ENCODE measurements at places on chromosomes 4 and X.

- DNase-seq: no peak
Measured at GRCh38 chr4:41625531-41625930, 87.6 kb downstream of the LIMCH1 start.

- DNase-seq: no peak
Measured at GRCh38 chrX:96376266-96376665, 308.4 kb upstream of the DIAPH2 start.

GRCh38 chrX:102846544-102847236 is 90.4 kb upstream of the RAB40AL start:
- no peak for DNase-seq

DNA sequence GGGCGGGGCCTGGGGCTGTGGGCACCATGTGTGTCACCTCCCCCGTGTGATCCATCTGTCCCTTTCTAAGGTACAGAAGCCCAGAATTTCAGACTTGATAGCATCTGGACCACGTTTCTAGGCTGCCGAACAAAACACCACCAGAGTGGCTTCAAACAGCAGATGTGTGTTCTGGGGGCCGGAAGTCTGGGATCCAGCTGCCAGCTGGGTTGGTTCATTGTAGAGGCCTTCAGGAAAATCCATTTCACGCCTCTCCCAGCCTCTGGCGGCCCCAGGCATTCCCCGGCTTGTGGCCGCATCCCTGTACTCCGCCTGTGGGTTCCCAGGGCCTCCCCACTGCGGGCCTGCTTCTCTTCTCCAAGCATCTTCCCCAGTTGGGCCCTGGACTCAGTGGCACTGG is 39.6 kb upstream of the GPR78 start:
- no peak for DNase-seq

DNA sequence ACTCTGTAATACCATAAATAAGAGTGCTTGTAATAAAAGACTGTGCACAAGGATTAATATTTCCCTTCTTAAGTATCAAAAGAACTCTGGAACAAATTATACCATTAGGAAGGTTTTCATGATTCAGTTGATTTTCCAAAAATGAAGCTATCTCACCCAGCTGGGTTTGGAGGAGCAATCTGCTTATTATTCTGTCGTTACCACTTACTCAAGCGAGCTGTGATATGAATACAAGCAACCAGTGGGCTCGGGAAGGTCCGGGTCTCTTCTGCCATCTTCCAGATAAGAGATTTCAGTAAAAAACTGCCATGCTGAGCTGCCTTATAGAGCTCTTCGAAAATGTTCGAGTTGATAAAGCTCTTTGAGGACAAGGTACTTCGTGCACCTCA is 15.3 kb downstream of the SMIM20 start:
- DNase-seq: no peak

DNA sequence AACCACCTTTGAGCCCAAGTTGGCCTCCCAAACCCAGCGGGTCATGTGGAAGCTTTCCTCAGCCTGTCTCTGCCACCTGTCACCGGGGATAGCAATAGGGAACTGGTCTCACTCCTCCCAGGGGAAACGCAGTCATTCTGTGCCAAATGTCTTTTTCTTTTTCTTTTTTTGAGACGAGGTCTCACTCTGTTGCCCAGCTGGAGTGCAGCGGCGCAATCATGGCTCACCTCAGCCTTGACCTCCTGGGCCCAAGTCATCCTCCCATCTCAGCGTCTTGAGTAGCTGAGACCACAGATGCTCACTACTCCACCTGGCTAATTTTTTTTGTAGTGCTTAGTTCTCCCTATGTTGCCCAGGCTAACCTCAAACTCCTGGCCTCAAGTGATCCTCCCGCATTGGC is 40.3 kb downstream of the MED28 start:
- no peak for DNase-seq

GRCh38 chrX:38929966-38930421 is 128.7 kb downstream of the MID1IP1 start:
- no peak for DNase-seq

DNA sequence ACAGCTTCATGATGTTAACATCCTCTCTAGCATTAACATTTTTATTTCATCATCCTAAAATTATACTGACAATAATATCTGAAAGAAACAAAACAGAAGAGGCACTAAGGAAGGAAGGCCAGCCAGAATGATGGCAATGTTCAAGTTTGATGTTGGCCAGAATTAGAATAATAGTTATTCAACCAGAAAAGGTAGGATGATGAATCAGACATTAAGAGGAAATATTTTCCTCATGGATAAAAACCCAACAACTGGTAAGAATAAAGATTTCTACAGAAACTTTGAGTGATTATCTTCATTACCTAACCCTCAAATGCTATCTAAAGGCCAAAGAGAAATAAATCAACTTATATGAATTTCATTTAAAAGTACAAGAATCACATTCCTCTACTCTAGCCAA is 105.2 kb downstream of the PDE5A start:
- DNase-seq: no peak

DNA sequence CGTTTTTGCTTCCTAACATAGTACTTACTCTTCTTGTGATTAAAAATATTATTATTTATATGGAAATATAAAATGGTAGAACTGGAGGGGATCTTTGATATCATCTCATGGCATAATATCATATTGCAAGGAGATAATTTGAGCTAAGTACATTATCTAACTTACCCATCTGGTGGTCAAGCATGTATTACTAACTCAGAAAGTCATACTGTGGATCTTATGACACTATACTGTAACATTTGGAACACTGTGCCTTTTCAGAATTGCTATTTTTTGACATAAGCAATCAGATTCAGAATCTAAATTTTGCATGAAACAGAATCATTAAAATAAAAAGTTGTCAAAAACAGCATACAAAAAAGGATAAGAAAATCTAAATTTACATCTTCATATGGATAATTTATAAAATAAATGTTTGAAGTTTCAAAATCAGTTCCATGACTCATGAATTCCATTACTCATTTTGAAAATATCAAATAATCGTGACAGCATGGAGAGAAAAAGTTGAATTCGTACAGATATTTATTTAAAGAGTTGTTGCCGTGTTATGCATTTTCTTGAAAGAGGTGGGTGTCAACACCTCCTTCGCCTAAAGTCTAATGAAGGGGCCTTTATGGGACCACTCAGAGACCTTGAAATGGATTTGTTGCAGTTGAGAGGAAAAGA is 928.1 kb downstream of the PDHA2 start:
- no peak for DNase-seq

- DNase-seq: no peak
Measured at GRCh38 chr4:17613761-17614415, 553 bp upstream of the MED28 start.

- no peak for DNase-seq
Measured at GRCh38 chr4:114911111-114911510, 202.3 kb downstream of the NDST4 start.

DNA sequence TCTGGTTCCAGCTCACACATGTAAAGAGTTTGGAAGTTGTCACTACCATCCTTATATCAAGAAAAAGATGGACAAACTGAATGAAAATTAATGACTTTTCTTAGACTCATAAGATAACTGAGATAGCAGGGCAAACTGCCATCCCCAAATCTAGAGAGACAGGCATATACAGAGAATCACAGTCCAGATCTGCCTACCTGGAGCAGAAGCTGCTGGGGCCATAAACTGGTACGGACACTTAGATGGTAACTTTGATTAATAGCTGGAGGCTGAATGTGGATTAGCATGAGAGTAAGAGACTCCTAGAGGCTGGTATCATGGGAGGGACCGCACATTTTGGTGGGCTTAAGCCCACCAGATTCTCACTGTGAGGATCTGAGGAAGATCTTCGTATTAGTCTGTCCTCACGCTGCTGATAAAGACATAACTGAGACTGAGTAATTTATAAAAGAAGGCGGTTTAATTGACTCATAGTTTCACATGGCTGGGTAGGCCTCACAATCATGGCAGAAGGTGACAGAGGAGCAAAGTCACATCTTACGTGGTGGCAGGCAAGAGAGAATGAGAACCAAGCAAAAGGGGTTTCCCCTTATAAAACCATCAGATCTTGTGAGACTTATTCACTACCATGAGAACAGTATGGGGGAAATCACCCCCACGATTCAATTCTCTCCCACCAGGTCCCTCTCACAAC is 10.8 kb upstream of the POLA1 start:
- DNase-seq: no peak

All from stimulated activated CD8-positive, alpha-beta memory T cell treated with anti-CD3 and anti-CD28 coated beads, Interleukin-4, amount 100 ng/mL, for 1 hour (primary cell).